ENCODE measurements at places on chromosomes 2 and 18.

- H3K4me3 ChIP-seq: no peak overlapping the region
- H3K36me3 ChIP-seq: no peaks in the 10 kb centered on the region
- DNase-seq: no peak
- H3K27ac ChIP-seq: no peak overlapping the region
- H3K27me3 ChIP-seq: no peaks in the 10 kb centered on the region
These were observed 12.5 kb downstream of the ABCG8 start for GRCh38 chr2:43851011-43851980.

- no peaks in the 10 kb centered on the region for H3K27me3 ChIP-seq
- H3K4me3 ChIP-seq: no peak overlapping the region
- H3K27ac ChIP-seq: no peak overlapping the region
- no peak for DNase-seq
These were observed 9.7 kb downstream of the ITM2C start for GRCh38 chr2:230874456-230874855.

- no peaks in the 10 kb centered on the region for H3K36me3 ChIP-seq
- no peak for DNase-seq
- no peaks in the 10 kb centered on the region for H3K4me1 ChIP-seq
These were observed 11.7 kb upstream of the STK17B start for GRCh38 chr2:196183172-196183473.

- H3K4me3 ChIP-seq: no peak overlapping the region
- H3K27ac ChIP-seq: no peak overlapping the region
These were observed 85.3 kb upstream of the SULT1C3 start for GRCh38 chr2:108154366-108155061.

GRCh38 chr2:239381709-239382134, 19.1 kb downstream of the HDAC4 start:
- no peak for DNase-seq
- peaks cover 5% of the 10 kb centered on the region for H3K4me1 ChIP-seq
- H3K27me3 ChIP-seq: no peaks in the 10 kb centered on the region
- H3K36me3 ChIP-seq: no peaks in the 10 kb centered on the region
- no peak overlapping the region for H3K4me3 ChIP-seq

GRCh38 chr18:70249118-70249517, 39.7 kb upstream of the SOCS6 start:
- no peak for DNase-seq
- no peak overlapping the region for H3K27ac ChIP-seq
- no peak overlapping the region for H3K4me3 ChIP-seq
- H3K4me1 ChIP-seq: peaks cover 7% of the 10 kb centered on the region
- no peaks in the 10 kb centered on the region for H3K27me3 ChIP-seq

DNA sequence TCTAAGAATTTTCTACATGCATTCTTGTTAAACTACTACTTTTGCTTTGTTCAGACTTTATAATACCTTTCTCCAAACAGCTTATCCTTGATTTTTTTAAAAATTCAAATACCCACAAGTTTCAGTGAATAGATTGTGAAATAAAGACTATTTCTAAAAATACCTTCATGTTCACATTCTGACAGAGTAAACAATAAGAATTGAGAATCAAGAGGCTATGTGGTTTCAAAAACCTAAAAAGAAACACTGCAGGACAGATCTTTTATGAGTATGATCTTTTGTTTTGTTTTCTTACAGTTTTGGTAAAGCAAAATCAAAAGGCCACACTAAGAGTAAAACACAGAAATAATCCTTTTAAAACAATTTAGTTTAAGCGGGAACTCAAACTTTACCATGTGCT, 21.2 kb downstream of the ALS2 start:
- H3K27me3 ChIP-seq: no peaks in the 10 kb centered on the region
- H3K4me3 ChIP-seq: no peak overlapping the region
- H3K27ac ChIP-seq: no peak overlapping the region
- no peak for DNase-seq
- no peaks in the 10 kb centered on the region for H3K4me1 ChIP-seq
- H3K36me3 ChIP-seq: peaks cover 31% of the 10 kb centered on the region

DNA sequence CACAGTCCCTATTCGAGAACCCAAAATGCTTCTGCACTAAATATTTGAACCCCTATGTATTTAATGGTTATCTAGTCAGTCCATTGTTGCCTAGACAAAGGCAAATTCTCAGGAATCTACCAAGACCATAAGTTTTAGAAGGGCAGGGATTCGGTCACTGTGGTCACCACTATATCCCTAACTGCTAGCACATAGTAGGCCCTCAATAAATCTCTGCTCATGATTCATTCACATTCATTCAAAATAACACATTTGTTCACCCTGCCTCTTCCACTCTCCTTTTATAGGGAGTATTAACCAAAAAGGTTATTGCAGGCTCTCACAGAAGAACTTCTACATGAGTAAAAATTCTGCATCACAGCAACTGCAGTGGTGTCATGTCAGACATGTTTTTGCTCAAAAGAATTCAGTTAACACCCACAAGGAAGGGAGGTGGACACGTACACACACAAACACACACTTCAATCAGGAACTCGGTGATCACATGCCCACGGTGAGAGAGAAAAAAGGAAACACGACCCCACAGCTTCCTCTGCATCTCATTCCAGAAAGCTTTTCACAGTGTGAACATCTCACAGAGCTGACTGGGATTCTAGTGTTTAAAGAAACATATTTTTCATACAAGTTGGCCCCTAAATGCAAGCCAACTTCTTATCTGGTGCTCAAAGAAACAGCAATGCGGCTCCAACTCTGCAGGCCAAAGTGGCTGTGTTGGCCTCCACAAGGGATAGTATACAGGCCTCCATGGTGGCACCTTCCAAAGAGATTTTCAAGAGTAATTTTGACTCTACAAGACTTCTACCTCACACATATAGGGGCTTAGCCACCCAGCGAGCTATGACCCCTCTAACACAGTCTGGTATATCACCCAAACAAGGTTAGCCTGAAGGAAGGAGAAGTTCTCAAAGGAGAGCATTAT, 98.0 kb downstream of the ANKRD44 start:
- no peaks in the 10 kb centered on the region for H3K27me3 ChIP-seq
- H3K4me1 ChIP-seq: peaks cover 69% of the 10 kb centered on the region
- no peaks in the 10 kb centered on the region for H3K36me3 ChIP-seq
- peak overlapping the region; percentile 50 for H3K27ac ChIP-seq

DNA sequence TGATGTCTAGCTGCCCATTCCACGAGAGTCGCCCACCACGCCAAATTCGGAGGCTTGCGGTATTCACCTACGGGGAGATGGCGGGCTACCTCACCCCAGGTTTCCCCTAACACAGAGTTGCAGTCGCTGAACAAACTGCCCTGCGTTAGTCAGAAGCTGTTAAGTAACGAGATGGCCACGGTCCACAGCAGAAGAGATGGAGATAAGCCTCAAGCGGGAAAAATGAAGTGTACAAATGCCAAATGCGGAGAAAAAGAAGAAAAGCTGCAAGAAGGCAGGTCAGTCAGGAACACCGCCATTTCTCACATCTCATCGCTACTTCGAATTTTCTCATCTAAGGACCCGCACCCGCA, 425 bp downstream of the ASB3 start:
- peak overlapping the region; percentile 91 for H3K4me3 ChIP-seq
- no peak for DNase-seq
- H3K27ac ChIP-seq: peak overlapping the region; percentile 81
- peaks cover 28% of the 10 kb centered on the region for H3K4me1 ChIP-seq
- no peaks in the 10 kb centered on the region for H3K27me3 ChIP-seq
- no peaks in the 10 kb centered on the region for H3K36me3 ChIP-seq

GRCh38 chr2:160267022-160267421, 67.0 kb upstream of the ITGB6 start:
- H3K27ac ChIP-seq: no peak overlapping the region
- H3K36me3 ChIP-seq: no peaks in the 10 kb centered on the region
- H3K4me1 ChIP-seq: peaks cover 42% of the 10 kb centered on the region
- DNase-seq: no peak
- no peaks in the 10 kb centered on the region for H3K27me3 ChIP-seq
- no peak overlapping the region for H3K4me3 ChIP-seq

- no peak overlapping the region for H3K4me3 ChIP-seq
- H3K27me3 ChIP-seq: peaks cover 9% of the 10 kb centered on the region
- no peak overlapping the region for H3K27ac ChIP-seq
- H3K4me1 ChIP-seq: peaks cover 3% of the 10 kb centered on the region
These were observed 34.8 kb upstream of the ITM2C start for GRCh38 chr2:230829959-230830358.

- no peaks in the 10 kb centered on the region for H3K36me3 ChIP-seq
- no peaks in the 10 kb centered on the region for H3K27me3 ChIP-seq
- H3K4me3 ChIP-seq: no peak overlapping the region
- H3K27ac ChIP-seq: no peak overlapping the region
These were observed 26.1 kb upstream of the HNMT start for GRCh38 chr2:137938204-137938603.

DNA sequence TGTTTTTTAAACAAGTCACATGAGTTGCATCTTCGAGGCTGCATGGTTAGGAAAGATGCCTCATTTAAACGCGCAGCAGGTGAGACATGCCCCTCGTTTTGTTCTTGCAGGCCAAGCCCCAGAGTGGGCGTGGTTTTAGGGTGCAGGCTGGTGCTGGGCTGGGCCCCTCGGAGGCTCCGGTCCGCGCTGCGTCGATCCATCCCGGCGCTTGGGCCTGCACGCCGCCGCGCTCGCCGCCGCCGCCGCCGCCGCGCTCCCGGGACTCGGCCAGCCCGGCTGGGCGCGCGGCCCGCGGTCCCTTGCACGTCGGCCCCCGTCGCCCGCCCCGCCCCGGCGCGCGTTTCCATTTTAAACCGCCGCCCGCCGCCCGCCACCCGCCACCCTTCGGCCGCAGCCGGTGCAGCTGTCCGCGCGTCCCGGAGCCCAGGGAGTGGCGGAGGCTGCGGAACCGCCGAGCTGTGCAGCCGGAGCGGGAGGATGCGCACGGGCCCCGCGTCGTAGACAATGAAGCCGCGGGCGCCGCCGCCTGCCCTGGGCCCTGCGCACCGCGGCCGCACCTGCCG, 175.5 kb downstream of the AGAP1 start:
- peak overlapping the region; percentile 73 for H3K4me3 ChIP-seq
- H3K4me1 ChIP-seq: peaks cover 3% of the 10 kb centered on the region
- no peaks in the 10 kb centered on the region for H3K36me3 ChIP-seq
- no peaks in the 10 kb centered on the region for H3K27me3 ChIP-seq
- no peak for DNase-seq
- H3K27ac ChIP-seq: no peak overlapping the region

DNA sequence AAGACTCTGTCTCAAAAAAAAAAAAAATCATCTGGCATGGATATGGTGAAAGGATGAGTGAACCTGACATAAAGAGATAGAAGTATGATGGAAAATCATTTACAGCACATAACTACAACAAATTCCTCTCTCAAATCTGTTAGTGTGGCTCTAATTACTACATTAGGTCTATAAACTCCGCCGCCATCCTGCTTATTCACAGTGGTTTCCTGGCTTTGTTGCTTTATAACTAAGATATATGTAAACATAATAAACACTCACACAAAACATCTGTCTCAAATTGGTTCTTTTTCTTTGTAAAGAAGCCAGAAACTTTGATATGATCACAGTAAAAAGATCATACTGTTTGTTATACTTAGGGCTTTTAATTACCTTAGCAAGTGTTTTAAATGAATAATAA, 412.6 kb upstream of the FAM98A start:
- no peak for DNase-seq
- no peaks in the 10 kb centered on the region for H3K27me3 ChIP-seq
- no peak overlapping the region for H3K4me3 ChIP-seq
- no peaks in the 10 kb centered on the region for H3K36me3 ChIP-seq
- no peak overlapping the region for H3K27ac ChIP-seq

GRCh38 chr2:187581125-187581896, 27.1 kb upstream of the TFPI start:
- H3K27ac ChIP-seq: no peak overlapping the region
- peak overlapping the region; percentile 69 for H3K4me3 ChIP-seq
- no peak for DNase-seq
- no peaks in the 10 kb centered on the region for H3K36me3 ChIP-seq
- no peaks in the 10 kb centered on the region for H3K27me3 ChIP-seq

DNA sequence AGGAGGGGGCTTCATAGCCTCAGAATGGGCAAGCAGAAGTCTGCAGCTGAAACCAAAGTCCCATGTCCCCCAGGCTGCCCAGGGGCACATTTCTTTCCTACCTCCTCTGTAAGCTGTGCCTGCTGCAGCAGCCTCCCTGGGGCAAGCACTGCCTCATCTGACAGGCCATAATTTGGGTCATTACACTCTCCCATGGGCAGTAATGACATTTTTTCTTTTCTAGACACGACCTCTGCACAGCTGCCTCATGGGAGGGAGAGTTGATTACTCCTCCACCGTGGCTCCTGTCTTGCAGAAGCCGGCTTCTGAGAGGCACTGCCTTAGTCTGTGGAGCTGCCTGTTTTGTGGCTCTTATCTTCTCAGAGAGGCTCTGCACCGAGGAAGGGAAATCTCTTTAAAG, 268.9 kb downstream of the TDRD15 start:
- no peaks in the 10 kb centered on the region for H3K36me3 ChIP-seq
- no peak overlapping the region for H3K4me3 ChIP-seq
- no peak overlapping the region for H3K27ac ChIP-seq
- no peak for DNase-seq
- no peaks in the 10 kb centered on the region for H3K4me1 ChIP-seq

DNA sequence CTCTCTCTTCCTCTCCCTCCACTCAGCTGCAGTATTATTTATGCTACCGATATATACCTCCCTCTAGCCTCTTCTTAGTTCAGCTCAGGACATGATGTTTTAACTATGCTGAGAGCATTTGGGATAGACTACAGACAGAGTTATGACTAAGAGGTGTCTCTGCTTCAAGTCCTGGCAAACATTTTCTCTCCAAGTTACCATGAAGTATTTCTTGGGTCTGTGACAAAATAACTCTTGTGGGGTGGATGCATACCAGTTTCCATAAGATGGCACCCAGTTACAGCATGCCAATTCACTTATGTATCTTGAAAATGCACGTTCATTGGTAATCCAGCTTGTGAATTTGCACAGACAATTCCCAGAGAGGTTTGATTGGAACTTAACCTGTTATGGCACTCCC, 737.6 kb downstream of the SLC4A3 start:
- H3K4me1 ChIP-seq: no peaks in the 10 kb centered on the region
- no peak overlapping the region for H3K27ac ChIP-seq
- H3K36me3 ChIP-seq: no peaks in the 10 kb centered on the region
- no peak overlapping the region for H3K4me3 ChIP-seq

DNA sequence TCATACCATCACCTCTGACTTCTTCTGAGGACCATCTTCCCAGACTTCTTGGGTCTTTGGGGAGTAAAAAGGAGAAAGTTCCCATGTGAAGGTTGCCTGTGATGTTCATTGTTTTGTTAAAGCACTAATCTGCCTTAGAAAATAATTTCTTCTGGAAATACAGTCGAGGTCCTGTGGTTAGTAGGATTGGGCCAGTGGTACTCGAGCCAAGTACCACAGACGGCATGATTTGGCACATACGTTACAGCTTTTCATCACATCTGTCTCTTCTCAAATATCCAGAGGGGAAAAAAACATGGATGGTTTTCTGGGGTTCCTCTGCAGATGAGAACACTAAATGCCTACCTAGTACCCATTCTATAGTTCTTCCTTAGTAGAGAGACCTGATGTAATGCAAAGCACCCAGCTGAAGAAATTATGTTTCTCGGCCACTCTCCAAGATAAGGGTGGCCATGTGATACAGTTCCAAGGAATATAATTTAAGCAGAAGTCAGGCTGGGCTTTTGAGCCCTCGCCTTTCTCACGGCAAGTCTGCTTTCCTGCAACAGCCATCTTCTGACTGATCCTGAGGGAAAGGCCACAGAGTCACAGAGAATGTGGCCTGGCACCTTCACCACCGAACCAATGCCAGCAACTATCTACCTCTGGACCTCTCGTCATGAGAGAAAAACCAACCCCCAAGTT, 161.0 kb downstream of the RNF152 start:
- H3K27ac ChIP-seq: peak overlapping the region; percentile 78
- H3K4me1 ChIP-seq: peaks cover 17% of the 10 kb centered on the region
- H3K36me3 ChIP-seq: no peaks in the 10 kb centered on the region
- no peak overlapping the region for H3K4me3 ChIP-seq
- no peak for DNase-seq
- H3K27me3 ChIP-seq: no peaks in the 10 kb centered on the region

Measured in thoracic aorta (tissue), 2 donors.